ENCODE measurements at places on chromosomes 16 and 17. TPM values are rescaled to one million over a fixed set of nuclear protein-coding genes. Genes with fewer than 3 reads are reported as not detected.

Gene ATAD5
- 30.0 TPM for total RNA-seq

Gene RHBDF1
- total RNA-seq: not detected

Gene HNF1B
- total RNA-seq: not detected

Gene TBX2
- not detected for total RNA-seq

Gene FGF11
- 2.1 TPM for total RNA-seq

GRCh38 chr17:29880031-29880430, 50.0 kb downstream of the SSH2 start:
- no peak for DNase-seq
- no peak overlapping the region for H3K27ac ChIP-seq
- H3K4me1 ChIP-seq: peaks cover 19% of the 10 kb centered on the region
- H3K36me3 ChIP-seq: no peaks in the 10 kb centered on the region
- no peaks in the 10 kb centered on the region for H3K27me3 ChIP-seq

GRCh38 chr17:33385133-33385532, 92.0 kb upstream of the ASIC2 start:
- H3K36me3 ChIP-seq: no peaks in the 10 kb centered on the region
- no peak overlapping the region for H3K27ac ChIP-seq
- no peak overlapping the region for H3K4me3 ChIP-seq

DNA sequence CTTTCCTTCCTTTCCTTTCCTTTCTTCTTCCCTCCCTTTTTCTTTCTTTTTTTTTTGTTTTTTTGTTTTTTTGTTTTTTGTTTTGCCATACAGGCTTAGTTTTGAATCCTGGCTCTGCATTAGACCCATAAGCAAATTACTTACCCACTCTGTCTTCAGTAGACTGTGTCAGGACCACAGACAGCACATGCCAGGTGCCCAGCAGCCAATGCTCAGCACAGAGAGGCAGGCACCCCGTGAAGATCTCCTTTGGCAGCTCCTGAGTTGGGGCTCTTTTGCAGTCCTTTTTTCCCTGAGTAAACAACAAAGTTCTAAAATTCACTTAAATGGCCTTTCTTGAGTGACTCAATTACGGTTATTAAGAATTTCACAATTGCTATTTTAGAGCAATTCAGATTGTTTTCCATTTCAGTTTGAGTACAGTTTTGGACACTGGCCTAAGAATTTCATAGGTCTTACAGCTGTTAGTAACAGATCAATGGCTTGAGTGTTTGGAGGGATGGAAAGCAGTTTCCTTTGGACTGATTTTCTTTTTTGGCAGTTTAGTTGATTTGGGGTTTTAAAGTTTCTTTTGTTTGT, 26.2 kb upstream of the SLC5A11 start:
- DNase-seq: no peak
- peak overlapping the region; percentile 46 for H3K27ac ChIP-seq
- H3K36me3 ChIP-seq: peaks cover 56% of the 10 kb centered on the region
- H3K4me1 ChIP-seq: no peaks in the 10 kb centered on the region
- H3K27me3 ChIP-seq: no peaks in the 10 kb centered on the region

GRCh38 chr16:50609049-50609448, 60.9 kb downstream of the NKD1 start:
- no peaks in the 10 kb centered on the region for H3K27me3 ChIP-seq
- no peak for DNase-seq
- no peak overlapping the region for H3K27ac ChIP-seq
- H3K4me3 ChIP-seq: no peak overlapping the region

DNA sequence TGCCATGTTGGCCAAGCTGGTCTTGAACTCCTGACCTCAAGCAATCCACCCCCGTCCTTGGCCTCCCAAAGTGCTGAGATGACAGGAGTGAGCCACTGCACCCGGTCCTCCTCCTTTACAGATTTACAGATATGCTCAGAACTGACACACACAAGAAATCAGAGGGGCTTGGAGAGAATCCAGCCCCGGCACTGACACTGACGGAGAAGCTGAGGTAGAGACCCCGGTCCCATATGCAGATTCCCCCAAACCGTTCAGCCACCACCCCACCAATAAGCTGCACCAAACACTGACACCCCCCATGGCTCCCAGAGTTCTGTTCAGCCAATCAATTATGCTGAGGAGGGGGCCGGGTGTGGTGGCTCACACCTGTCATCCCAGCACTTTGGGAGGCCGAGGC, 141.1 kb upstream of the RPH3AL start:
- no peaks in the 10 kb centered on the region for H3K36me3 ChIP-seq
- no peak for DNase-seq
- H3K27ac ChIP-seq: no peak overlapping the region
- H3K4me3 ChIP-seq: no peak overlapping the region
- H3K27me3 ChIP-seq: peaks cover 5% of the 10 kb centered on the region
- peaks cover 16% of the 10 kb centered on the region for H3K4me1 ChIP-seq

DNA sequence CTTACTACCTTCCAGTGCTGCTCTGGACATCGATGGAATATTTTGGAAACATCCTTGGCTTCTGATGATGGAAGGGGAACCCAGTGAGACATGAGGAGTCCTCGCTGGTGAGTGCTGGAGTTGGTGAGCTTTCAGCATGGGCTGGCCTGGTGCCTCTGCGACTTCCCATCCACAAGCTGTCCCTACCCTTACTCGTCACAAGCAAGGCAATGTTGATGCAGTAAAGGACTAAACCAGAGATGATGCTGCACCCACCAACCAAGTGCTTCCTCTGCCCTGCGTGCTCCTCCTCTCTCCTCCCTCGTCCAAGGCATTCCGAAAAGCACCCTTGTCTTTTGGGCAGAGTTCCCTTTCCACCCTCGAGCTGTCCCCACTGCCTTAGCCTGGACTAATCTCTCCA, 154.7 kb downstream of the GRIN2A start:
- no peaks in the 10 kb centered on the region for H3K27me3 ChIP-seq
- H3K4me3 ChIP-seq: no peak overlapping the region
- no peaks in the 10 kb centered on the region for H3K36me3 ChIP-seq
- DNase-seq: no peak
- no peaks in the 10 kb centered on the region for H3K4me1 ChIP-seq
- H3K27ac ChIP-seq: no peak overlapping the region

DNA sequence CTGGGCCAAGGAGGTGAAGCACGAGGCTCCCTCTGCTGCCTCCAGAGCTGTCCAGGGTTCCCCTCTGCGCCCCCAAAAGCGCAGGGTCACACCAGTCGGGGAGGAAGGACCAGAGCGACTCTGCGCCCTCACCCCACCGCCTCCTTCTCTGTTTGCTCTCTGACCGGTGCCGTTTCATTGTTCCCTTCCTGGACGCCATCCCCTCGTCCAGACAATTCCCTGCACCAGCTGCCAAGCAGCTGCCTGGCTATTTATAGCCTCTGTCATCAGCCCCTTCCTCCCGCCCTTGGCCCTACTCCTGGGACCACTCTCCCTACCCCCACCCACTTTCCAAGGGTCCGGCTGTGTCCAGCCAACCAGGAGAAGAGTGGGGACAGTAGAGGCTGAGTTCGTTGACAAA, 68.8 kb upstream of the CREBBP start:
- H3K4me3 ChIP-seq: no peak overlapping the region
- no peaks in the 10 kb centered on the region for H3K36me3 ChIP-seq
- H3K4me1 ChIP-seq: no peaks in the 10 kb centered on the region
- DNase-seq: no peak

GRCh38 chr17:63082952-63083351, 116.9 kb downstream of the TANC2 start:
- no peaks in the 10 kb centered on the region for H3K36me3 ChIP-seq
- DNase-seq: no peak
- H3K27ac ChIP-seq: no peak overlapping the region
- no peaks in the 10 kb centered on the region for H3K4me1 ChIP-seq
- no peaks in the 10 kb centered on the region for H3K27me3 ChIP-seq

All from activated CD4-positive, alpha-beta memory T cell treated with anti-CD3 and anti-CD28 coated beads for 36 hours (primary cell).